GM23338 (cell line): ENCODE measurements at places on chromosomes 12 and 14.

GRCh38 chr12:47272412-47273190 lies 192.8 kb upstream of the AMIGO2 start:
- DNase-seq, result no peak

- DNase-seq, result no peak
These were observed 5.7 kb downstream of the MAP3K9 start for GRCh38 chr14:70803321-70804310.

GRCh38 chr12:125320177-125320576 lies 254.9 kb downstream of the AACS start:
- DNase-seq, result no peak

DNA sequence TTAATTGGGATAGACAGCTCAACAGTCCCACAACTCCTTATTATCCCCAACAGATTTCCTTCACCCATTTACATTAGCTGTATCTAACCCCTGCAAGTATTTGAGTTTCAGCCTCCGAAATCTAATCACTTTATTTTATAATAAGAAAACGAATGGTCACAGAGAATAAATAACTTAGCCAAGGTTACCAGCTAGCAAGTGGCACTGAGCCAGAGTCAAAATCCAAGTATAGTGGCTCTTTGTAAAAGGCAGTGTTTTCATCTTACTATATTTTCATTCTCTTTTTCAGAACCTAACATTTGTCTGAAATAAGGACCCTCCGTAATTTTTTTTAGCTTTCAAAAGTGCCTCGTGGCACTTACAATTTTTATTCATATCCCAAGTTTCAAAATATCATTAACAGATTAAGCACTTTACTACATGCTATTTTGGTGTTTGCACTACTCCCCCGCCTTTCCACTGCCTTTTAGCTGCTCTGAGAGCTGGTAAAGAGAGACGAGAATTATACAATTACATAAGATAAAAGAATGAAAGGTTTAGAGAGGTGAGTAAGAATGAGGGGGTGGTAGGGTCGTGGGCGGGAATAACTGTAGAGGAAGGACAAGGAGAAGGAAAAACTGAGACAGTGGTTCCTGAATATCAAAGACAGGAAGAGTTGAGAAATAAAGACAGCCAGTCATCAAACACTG lies 3.7 kb upstream of the USP15 start:
- no peak for DNase-seq

DNA sequence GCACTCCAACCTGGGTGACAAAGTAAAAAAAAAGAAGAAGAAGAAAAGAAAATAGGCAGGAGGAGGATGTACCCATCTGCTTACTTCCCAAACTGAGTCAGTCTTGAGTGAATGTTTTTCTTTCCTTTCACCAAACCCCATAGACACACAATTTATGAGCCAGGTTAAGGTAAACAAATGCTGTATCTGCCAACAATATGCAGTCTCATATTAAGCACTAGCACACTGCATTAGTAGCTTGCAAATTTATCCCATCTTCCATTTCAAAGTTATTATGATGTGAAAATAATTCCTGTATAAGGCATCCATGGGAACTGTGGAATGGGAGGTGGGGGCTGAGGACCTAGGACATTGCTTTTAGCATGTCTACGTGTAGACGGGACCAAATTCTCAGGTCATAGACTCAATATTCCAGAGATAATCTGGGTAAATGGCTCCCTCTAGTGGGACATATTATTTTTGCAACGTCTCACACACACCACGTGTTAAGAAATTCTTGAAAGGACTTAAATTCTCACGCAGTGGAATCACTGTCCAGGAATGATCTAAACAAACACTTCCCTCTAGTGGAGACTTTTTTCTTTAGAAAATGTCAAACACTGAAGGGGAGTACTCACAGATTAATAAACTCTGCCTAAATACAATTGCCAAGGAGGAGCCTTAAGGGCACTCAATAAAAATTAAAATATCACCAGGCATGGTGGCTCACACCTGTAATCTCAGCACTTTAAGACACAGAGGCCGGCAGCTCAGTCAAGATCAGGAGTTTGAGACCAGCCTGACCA lies 17.1 kb upstream of the OR10P1 start:
- DNase-seq, result peak; percentile 98

DNA sequence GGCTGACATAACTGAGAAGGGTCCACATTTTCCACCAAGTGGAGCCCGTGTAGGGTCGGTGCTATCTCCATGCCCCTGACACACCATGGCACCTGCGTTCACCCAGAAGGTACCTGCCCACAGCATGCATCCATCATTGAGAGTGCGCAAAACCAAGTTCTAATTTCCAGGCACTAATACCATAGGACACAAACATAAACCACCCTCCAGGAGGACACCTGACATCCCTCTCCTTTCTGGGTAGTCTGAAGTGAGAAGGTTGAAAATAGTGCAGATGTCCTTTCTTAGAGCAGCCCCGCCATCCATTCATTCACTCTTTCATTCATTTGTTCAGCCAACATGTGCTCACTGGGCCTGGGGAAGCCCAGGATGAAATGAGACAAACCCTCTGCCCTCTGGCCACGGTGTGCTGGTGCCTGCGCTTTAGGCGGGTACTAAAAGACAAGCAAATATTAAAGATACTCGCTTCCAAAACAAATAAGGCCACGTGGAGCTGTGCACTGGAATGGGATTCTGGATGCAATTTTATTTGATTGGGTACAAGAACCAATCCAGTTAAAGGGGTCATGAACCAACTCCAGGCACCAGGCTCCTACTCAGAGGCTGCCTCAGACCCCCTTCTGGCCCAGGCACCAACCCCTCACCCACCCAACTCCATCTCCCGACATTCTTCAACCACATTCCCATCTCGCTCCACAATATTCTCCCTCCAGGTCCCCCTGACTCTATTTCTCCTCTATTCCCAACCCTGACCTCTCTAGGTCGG lies 1.2 kb downstream of the TTC7B start:
- no peak for DNase-seq

GRCh38 chr12:22228022-22228875 lies 106.3 kb downstream of the ST8SIA1 start:
- no peak for DNase-seq
